ENCODE measurements at places on chromosomes 12 and 14.

DNA sequence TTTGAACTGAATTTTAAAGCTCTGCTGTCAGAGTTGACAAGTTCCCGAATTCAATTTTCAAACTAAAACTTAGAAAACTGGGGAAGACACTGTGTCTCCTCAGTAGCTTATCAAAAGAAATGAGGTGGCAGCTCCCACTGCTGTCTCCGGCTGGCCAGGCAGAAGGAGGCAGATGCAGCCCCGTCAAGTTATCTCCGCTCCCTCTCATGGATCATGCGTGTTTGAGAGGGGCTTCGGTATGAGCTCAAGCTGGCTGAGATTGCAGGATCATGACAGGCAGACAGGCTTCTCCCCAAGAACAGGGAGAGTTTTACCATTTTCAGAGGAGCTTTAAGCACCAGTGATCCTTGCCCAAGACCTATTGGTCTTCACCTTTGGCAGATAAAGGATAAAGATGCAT is 88.8 kb downstream of the NEDD1 start:
- DNase-seq, result no peak

DNA sequence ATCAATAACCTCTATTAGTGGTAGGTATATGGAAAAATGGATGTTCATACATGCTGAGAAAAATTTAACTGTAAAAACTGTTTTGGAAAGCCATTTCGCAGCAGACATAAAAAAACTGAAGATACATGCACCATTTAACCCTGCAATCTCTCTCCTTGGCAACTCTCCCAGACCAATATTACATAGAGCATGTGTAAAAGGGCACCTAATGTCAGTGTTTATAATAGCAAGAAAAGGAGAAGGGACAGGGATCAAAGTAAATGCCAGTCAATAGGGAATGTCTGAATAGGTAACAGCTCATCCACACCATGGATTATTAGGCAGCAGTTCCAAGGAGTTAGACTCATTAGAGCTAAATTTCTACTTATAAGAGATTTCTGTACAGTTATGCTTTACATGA is 77.2 kb downstream of the BTG1 start:
- peak; percentile 72 for DNase-seq

DNA sequence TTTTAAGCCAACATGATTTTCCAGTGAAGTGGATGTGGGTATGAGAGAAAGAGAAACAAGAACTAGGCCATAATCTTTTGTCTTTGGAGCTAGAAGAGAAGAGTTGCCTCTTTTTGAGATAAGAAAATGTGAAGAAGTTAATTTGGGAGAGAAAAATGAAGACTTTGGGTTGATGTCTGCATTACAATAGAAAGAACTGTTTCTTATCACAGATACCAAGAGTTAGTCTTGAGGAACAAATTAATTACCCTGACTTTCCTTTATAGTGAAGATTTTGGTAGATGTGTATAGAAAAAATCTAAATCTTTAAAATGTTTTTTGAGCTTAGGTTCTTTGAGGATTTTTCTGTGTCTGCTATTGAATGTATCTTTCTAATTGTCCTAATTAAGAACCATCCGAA is 4.2 kb downstream of the A2M start:
- DNase-seq, result no peak

GRCh38 chr14:73757381-73757780 is 43.2 kb upstream of the PNMA1 start:
- no peak for DNase-seq

DNA sequence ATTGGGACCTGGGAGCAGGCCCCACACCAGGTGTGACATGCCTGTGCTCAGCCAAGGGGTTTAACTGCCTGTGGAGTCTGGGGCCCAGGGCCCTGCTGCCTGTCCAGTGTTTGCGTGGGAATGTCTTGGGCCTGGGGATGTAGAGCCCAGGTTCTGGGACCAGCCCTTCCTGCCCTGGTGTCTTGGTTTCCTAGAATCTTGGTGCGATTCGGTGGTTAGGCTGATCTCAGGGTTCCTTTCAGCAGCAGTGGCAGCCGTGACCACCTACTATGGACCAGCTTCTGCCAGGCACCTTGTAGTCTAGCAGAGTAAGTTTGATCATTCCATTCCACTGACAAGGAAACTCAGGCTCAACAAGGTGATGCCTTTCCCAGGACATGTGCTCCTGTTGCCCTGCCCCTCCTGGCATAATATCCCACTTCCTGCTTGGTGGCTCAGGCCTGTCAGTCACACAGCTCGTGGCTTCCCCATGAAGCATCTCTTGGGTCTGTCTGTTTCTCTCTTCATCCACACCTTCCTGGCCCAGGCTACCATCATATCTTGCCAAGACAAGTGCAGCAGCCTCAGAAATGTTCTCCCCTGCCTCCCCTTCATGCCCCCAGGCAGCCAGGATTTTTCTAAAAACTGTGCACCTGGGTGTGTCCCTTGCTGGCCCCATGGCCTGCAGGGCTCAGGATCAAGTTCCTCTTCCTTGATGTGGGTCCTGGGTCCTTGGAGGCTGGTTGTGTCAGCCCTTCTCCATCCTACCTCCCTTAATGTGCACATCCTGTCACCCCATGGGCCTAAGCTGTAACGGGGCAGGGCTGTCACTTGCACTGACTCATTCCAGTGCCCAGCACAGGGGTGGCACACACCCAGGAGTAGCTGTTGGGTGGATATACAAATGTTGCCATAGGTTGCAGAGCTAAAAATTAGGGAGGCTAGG is 101.6 kb downstream of the SLC25A47 start:
- peak; percentile 18 for DNase-seq

- no peak for DNase-seq
Measured at GRCh38 chr12:68012712-68013111, 23.5 kb downstream of the IFNG-AS1 start.

GRCh38 chr12:24489939-24490338 is 459.0 kb downstream of the BCAT1 start:
- no peak for DNase-seq

- DNase-seq, result no peak
Measured at GRCh38 chr12:98767248-98767647, 122.2 kb downstream of the APAF1 start.

GRCh38 chr12:67456431-67456901 is 187.3 kb downstream of the CAND1 start:
- DNase-seq, result peak; percentile 85

DNA sequence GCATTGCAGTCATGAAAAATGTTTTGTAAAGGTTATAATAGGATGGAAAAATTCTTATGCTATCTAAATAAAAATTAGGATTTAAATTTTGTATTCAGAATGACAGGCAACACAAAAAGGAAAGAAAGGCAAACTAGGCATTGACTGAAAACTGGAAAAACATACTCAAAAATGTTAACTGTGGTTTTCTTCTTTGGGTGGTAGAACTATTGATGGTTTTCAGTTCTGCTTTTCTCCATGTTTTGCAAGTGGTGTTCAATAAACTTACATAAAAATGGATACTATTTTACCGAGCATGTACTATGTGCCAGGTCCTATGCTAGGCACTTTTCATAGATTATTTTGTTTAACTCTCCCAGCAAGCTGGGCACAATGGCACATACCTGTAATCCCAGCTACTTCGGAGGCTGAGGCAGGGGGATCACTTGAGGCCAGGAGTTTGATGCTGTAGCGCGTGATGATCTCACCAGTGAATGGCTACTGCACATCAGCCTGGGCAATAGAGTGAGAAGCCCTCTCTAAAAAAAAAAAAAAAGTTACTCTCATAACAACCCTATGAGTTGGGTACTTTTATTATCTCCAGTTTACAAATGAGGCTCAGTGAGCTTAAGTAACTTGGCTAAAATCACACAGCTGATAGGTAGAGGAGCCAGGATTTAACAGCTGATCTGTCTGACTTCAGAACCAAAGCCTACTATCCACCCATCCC is 26.3 kb upstream of the TCP11L2 start:
- DNase-seq, result no peak

DNA sequence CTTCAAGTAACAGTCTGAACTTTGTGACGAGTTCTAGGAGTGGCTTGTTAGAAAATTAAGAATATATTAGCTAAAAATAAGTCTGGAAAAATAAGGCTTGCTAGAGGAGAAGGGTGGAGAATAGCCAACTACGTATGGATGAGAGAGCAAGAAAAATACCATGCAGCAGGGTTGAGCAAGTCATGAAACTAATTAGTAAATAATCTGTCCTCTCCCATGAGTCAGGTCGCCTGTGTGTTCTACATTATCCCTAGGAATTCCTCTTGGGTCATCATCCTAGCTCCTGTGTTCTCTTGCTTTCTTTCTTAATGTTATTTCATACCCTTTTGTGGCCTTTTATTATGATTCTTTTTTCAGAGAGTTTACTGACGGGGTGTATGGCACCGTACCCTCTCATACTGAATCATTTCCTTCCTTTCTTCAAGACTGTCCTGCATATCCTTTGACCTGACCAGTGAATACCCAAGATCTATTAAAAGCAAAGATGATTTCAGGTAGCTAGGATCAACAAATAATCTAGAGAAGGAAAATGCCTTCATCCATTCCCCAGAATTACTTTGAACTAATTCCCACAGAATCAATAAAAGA is 177.2 kb upstream of the NPAS3 start:
- peak; percentile 45 for DNase-seq

GRCh38 chr12:27794818-27795584 is 15.0 kb upstream of the MANSC4 start:
- no peak for DNase-seq

DNA sequence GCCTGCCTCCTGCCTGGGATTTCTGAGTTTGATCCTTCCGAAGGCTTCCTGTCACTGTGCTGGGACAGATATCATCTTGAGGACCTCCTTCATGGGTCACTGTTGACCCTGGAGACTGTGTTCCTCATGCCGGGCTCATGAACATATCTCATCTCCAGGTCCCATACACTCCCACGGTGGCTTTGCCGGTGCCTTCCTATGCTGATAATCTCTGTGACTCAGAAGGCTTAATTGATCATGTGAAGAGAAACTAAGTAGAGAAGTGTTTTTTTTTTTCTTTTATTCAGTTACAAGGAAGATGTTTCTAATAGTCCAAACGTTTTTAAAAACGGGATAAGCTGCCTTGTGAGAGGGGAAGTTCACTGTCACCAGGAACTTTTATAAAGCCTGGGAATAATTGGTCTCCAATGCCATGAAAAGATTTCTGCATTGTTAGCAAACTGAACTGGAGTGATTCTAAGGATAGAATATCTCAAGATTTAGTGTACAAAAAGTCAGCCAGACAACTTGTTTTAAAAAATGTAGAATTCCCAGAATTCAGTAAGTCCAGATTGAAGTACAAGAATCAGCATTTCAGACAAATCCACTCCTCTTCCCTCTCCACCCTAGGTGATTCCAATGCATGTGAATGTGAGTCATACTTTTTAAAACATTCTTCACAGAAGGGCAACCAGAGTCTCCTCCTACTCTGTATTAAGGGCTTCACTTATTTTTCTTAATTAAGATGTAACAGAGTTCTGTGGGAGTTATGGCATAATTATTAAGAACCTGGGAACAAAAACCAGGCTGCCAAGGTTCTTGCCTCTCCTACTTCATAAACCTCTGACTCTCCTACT is 139.8 kb upstream of the LGR5 start:
- DNase-seq, result no peak

DNA sequence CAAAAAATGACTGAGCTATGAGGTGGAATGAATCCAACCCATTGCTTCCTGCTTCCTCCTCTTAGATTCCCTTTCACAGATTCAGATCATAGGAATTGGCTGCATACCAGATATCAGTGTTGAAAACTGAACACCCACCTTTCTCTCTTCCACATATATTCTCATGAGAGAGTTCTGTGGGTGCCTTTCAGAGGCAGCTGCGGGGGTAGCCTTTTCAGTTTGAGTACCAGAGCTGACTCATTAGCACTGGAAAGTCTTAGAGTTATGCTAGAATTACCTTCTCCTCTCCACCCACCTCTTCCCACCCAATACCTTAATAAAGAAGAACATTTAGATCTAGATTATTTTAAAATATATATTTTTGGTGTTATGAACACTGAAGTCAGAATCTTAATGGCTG is 495.4 kb upstream of the SEL1L start:
- no peak for DNase-seq

GRCh38 chr14:57962325-57963035 is 96.6 kb upstream of the SLC35F4 start:
- no peak for DNase-seq

GRCh38 chr14:77094672-77095284 is 3.3 kb upstream of the CIPC start:
- peak; percentile 88 for DNase-seq

DNA sequence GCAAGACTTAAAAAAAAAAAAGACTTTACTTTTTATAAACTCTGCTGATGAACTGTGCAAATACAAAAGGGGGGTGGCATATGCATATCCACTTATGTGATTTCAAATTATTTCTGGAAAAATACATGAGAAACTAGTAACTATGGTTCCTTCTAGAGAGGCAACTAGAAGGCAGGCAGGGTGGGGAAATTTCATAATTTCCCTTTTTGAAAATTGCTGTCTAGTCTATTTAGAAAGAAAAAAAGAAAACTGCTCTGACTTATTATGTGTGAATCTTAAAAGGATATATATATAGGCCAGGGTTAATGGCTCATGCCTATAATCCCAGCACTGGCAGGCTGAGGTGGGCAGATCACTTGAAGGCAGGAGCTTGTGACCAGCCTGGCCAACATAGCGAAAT is 42.3 kb downstream of the ANAPC7 start:
- no peak for DNase-seq

- DNase-seq, result peak; percentile 82
Measured at GRCh38 chr12:29241821-29242591, 92.9 kb downstream of the FAR2 start.

DNA sequence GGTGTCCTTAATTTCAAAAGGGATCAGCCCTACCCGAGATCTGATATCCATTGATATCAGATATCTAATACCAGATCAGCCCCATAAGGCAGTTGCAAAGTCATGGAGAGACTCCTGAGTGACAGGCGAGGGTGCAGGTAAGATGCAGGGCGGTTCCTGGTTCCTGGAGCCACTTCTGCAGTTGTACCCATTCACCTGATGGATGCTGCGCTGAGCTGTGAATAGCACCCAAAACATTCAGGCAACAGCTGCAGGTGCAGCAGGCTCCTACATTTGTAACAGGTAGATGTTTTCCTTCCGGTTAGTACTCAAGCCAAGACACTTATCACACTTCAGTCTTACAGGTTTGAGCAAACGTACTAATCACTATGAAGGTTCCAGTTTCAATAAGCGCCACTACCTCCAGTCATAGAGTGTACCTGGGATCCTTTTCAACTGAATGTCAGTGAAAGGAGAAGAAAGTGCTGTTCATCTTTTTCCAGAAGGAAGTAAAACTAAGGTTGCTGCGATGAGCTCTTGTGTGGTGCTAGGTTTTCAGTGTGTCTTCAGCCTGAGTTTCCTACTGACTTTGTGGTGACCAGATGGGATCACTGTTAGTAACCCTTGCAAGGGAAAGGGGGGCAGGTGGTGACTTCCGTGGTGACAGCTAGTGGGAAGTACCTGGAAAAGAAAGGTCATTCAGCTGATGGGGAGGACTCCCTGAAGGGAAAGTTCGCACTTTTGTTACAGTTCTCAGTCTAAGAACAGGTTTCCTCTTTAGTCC is 1.9 kb downstream of the ATP6V0A2 start:
- DNase-seq, result no peak

Data from MCF 10A (cell line).